ENCODE measurements at places on chromosomes 7 and 10.

- no peak for DNase-seq
These were observed 151.5 kb downstream of the SLIT1 start for GRCh38 chr10:97034301-97034700.

DNA sequence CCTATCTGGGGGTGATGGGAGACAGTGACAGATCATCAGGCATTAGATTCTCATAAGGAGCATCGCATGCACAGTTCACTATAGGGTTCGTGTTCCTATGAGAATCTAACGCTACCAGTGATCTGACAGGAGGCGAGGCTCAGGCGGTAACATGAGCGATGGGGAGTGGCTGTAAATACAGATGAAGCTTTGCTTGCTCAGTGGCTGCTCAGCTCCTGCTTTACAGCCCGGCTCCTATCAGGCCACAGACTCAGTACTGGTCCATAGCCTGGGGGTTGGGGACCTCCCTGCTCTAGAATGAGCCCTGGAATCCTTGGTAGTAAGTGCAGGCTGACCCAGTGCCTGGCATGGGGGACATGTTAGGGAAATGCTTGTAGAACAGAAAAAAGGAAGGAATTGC lies 426.0 kb downstream of the TYW1 start:
- no peak for DNase-seq

DNA sequence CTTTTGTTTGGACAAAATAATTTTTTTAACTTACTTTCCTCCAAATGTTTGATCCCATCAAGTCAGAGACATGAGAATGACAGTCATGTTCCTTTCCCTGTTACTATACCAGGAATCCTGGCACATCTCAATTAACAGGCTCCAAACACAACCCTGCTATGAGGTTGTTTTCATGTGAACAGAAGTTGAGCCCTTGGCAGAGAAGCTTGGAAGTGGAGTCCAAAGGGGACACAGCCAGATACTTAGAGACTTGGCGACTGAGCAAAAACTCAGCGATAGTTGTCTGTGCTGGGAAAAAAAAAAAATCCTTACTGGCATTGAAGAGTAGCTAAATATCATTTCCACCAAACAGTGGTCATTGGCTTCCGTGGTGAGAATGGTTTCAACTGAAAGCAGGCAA lies 12.8 kb downstream of the TUBAL3 start:
- DNase-seq = no peak

- DNase-seq = no peak
These were observed 144.2 kb upstream of the STEAP4 start for GRCh38 chr7:88450874-88451273.

DNA sequence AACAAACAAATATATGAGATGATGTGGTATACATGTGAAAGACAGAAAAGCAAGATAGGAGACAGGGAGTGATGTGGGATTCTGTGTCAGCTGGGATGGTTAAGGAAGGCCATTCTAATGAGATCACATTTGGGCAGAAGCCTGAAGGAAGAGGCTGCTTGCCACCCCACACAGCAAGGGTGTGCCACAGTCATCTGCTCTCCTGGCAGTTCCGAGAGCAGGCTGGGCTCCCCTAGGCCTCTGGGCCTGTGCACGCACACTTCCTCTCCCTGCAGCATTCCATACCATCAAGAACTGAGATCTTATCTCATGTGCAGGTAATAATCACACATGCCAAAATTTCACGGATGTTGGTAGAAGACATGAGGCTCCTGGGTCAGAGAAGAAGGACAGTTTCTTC lies 43.1 kb downstream of the SYPL1 start:
- no peak for DNase-seq

DNA sequence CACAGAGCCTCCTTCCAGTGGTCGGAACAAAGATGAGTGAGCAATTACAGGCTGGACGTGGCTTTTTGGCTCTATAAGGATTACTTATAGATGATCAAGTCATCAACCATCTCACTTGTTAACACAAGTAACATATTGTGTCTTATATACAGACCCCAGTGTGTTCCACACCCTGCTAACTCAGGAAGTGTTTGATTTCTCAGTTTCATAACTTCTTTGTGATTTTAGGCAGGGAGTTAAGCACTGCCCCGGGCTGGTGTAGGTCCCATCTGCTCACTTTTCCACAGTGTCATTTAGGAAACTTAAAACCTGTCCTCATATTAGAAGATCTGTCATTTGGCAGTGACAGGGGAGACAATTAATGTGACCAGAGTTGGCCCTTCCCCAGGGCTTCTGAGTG lies 6.2 kb downstream of the FOXI2 start:
- no peak for DNase-seq

DNA sequence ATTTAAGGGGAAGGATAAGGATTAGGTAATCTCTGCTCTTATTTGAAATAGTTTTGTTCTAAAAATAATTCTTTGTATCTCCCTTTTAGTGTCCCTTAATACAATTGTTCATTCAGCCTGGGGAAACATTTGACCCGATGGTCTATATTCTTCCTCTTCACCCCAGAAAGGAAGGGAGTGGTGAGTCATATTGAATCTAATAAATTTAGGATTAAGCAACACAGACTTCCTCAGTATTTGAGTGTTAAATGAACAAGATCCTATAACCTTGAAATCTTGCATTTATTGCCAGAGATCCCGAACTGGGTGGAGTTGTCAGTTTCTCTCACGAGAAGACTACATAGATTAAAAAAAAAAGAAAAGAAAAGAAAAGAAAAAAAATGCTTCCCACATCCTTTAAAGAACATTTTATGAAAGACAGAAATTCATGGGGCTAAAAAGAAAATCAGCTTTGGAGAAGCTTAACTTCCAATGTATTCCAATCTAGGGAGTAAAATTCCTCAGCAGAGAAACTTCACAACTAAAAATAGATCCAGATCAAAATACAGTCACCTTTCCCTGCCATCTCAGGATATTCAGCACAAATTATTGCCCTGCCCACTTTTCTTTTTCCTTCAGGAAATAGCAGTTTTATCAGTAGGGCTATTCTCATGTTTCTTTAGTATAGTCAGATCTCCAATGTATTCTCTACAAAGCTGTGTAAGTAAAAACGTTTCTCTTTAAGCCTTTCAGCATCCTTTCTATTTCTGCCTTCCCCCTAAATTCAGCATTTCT lies 82.2 kb downstream of the SEMA3D start:
- no peak for DNase-seq

DNA sequence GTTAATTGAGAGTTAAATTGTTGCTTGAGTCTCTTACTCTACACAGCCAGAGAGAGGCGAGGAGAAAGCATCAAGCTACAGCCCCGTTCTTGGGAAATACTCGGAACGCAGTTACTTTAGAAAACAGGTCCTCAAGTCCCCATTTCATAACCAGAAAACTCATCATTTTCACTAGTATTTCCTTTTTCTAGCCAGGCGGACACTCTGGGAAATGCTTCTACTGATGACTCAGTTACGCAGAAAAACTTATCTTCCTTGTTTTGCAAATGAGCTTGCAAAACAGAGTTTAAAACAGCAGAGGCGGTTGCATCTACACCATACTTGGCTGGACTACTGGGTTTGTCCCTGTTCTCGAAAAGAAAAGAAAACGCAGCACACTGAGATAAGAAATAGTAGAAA lies 111.4 kb upstream of the FGFR2 start:
- DNase-seq = no peak

DNA sequence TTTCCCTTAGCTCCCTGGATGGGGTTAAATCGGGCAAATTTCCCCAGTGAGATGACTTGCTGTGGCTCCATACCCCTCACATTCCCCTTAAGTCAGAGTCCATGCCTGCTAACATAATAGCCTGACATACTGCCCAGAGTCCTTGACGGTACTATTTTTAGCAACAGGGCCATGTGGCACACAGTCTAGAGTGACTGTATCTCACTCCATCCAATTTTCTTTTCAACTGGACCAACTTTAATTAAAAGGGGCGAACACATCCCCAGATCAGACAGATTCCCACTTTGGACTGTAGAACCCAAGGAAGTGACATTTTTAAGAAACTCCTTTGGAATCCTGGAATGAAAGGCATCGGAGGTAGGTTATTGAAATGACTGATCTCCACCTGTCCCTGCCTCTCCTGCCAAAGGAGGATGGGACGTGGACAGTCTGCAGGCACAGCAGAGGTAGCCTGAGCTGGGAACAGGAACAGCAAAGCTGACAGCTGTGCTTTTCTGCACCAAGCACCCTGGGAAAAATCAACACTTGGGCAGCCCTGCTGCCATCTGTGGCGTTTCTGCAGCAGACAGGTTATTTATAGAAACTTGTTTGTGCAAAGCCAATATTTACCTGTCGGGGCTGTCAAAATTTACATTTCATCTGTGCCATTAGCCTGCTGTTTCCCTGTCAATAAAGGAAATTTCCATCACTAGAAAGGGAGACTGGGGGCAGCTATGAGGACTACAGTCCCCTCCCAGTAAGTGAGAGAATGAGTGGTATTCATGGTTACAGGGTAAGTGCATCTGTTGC lies 221.5 kb upstream of the AOAH start:
- no peak for DNase-seq

GRCh38 chr10:61852261-61852660 lies 49.2 kb upstream of the ARID5B start:
- DNase-seq = no peak

DNA sequence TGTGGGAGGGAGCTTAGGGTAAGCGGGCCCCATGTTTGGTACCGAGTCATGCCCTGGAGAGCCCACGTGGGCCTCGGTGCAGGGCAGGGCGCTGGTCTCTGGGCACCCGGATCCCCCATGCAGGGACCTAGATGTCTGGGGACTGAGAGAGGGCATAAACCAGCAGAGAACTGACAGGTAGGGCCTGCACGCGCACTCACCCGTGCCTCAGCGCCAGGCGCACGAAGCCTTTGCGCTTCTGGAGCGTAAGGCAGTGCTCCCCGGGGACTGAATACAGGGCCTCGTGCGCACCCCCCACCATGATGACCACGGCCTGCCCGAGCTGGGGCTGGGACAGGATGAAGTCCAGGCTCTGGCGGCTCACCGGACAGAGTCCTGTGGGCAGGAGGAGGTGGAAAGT lies 2.8 kb downstream of the MOGAT3 start:
- DNase-seq = no peak

- DNase-seq = no peak
These were observed 61.3 kb downstream of the PRLHR start for GRCh38 chr10:118534136-118534535.

DNA sequence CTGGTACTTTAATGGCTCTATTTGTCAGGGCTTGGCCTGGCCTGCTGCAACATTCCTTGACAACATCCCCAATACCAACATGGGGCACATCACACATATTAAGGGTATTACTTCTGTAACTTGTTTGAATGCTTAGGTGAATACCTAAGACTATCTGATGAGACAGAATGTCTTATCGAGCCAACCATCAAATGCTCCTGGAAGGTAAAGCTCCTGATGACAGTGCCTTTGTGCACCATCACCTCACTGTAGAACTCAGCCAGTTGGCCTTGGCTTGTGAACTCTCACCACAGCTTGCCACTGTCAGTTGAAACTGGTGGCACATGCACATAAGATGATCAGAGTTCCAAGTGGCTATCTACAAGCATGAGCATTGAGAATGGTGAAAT lies 3.7 kb upstream of the MYO1G start:
- DNase-seq = no peak

DNA sequence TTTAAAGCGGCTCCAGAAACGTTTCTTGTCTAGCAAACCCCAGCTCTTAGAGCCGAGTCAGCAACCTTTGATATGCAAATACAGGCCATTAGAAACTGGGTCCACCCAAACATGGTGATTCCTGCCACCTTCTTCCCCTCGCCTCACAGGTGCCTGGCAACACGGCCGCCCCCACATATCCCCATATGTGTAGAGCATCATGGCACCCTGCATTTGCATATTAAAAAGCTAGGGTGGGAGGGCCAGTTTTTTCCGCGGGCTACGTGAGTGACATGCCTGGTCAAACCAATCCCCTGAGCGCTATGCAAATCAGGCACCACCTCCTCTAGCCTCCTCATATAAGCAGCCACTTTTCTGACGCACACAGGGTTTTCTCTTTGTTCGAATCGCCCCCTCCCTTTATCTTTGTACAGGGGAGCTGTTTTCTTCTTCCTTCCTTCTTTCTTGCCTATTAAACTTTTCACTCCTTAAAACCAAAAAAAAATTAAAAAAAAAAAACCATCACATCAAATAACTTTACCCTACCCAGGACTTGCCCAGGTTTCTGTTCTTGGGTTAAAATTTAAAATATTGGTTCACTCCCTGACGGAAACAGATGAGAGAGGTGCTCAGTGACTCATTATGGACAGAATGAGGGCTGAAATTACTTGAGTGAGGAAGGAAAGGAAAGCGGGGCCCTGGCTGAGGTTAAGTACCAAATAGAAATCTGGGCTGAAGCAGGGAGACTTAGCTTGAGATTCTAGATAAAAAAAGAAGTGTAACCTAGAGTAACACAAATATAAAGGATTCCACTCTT lies 59.8 kb downstream of the COA1 start:
- no peak for DNase-seq

GRCh38 chr10:12382956-12383531 lies 33.7 kb downstream of the CAMK1D start:
- DNase-seq = no peak

GRCh38 chr7:104838537-104839299 lies 175.3 kb upstream of the KMT2E start:
- no peak for DNase-seq

DNA sequence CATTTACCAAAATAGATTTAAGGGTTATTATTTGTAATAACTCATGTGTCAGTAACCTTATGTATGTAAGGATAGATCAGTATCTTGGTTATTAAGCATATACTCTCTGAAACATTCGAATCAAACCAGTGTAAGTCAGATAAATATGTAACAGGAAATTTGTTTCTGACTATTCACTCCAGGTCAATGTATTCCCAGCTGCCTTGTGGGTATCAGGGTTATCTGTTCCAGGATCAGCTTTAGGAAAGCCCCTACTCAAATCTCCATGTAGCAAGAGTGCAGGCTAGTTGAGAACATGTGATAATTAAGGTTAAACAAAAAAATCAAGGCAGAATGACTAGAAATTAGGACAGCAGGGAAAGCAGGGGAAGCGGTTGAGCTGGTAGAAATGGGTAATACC lies 201.7 kb downstream of the AUTS2 start:
- DNase-seq = no peak

- no peak for DNase-seq
These were observed 34.5 kb downstream of the PPIF start for GRCh38 chr10:79381804-79382221.

Data from left renal pelvis (tissue), 4 donors.